Naive thymus-derived CD8-positive, alpha-beta T cell (primary cell): ENCODE measurements at places on chromosomes 6 and 20.

- no peak for DNase-seq
Observed at GRCh38 chr6:84773431-84774156, 9.2 kb upstream of the TBX18 start.

GRCh38 chr6:10597499-10598001, 76.4 kb downstream of the GCNT2 start:
- no peak for DNase-seq

DNA sequence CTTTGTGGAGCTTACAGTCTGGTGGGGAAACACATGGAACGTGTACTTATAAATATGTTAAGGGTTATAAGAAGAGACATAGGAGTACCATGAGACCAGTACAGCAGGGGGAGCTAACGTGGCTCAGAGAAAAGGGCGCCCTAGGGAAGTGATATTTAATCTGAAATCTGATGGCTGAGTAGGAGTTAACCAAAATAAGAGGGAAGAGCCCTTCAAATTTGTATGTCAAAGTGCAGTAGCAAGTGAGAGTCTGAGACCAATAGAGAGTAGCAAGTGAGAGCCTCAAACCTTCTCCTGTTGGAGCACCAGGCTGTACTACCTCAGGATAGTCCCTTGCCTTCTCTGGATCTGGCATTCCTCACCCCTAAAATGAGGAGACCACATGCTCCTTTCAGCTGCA, 6.1 kb upstream of the PKIG start:
- no peak for DNase-seq

- no peak for DNase-seq
Observed at GRCh38 chr20:41011551-41012067, 17.0 kb upstream of the TOP1 start.

DNA sequence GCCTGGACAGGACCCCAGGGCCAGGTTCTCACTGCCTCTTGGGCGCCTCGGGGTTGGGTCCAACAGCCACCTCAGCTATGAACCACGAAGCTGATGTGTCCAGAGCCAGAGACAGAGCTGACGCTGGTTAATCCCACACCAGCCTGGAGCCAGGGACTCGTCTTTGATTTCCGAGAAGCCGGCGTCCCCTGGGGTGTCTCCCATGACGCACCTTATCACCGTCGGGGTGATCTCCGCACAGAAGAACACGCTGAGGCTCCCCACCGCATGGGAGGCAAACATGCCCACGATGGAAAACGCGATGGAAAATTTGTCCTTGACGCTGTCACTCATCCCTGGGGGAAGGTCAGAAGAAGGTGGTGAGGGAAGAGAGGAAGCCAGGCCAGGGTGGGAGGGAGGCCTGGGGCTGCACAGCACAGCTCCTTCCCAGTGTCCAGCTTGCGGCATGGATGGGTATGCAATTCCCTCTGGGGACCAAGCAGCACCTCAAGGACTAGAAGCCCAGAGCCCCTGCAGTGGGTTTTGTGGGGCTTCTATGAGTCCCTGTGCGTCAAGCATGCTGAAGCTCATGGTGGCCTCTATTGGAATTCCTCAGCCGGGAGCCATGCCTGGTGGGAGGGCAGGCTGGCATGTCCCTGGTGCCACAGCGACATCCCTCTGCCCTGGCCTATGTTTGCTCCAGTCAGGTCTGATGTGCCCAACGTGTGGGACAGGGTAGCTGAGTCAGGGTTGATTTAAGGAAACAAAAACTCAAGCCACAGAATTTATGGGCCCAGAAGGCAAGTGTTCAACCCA, 25.1 kb downstream of the PSMG4 start:
- DNase-seq, result peak; percentile 31

- DNase-seq, result no peak
Observed at GRCh38 chr20:17874271-17875105, 94.1 kb downstream of the SNX5 start.

DNA sequence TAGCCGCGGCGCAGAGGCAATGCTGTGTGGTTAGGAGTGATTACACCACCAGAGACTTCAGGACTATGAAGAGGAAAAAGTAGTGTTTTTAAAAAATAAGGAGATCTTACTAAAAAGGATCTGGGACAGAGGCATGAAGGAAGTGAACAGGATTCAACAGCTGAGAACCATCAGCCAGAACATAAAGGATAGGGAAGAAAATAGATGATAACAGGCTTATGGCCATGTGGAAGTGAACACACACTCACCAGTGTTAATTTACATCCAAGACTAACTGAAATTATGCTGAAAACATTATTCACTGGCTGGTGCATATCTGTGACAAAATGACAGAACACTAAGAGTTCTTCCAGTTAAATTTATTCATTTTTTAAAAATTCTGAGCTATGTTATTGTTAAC, 47.5 kb upstream of the BCLAF1 start:
- DNase-seq, result no peak

- no peak for DNase-seq
Observed at GRCh38 chr6:125213939-125214338, 60.4 kb downstream of the TPD52L1 start.

- DNase-seq, result no peak
Observed at GRCh38 chr6:159533568-159533967, 159.5 kb downstream of the SOD2 start.

DNA sequence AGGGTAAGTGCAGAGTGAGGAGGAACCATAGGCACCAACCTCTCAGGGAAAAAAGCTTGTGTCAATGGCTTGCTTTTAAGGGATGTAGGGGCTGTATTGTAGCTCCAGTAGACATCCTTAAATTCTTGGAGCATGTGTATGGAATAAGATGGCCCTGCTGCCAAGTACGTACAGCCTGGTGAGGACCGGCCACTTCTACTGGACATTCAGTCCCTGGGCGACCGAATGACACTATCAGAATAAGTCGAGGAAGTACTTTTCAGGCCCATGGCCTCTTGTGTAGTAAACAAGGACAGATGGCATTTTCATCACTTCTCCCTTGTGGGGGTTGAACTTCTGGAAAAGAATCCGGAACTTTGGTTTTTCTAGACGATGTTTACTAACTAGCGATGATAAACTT, 32.8 kb downstream of the GFRA4 start:
- no peak for DNase-seq

DNA sequence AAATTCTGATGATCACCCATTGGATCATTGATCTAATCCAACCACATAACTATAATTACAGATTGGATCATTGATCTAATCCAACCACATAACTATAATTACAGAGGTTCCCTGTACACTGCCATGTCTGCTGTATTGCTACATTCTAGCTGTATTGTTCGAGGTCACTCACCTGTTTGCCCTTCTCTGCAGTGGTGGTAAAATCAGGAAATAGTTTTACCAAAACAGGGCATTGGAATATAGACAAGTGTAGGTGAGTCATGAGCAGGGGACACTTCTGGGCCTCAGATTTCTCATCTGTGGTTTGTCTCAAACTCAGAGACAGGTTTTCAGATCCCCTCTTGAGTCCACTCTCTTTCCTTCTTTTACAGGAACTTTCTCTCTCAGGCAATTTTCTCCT, 9.0 kb upstream of the AFDN start:
- DNase-seq, result no peak

- no peak for DNase-seq
Observed at GRCh38 chr6:13113981-13114593, 214.2 kb downstream of the TBC1D7 start.

DNA sequence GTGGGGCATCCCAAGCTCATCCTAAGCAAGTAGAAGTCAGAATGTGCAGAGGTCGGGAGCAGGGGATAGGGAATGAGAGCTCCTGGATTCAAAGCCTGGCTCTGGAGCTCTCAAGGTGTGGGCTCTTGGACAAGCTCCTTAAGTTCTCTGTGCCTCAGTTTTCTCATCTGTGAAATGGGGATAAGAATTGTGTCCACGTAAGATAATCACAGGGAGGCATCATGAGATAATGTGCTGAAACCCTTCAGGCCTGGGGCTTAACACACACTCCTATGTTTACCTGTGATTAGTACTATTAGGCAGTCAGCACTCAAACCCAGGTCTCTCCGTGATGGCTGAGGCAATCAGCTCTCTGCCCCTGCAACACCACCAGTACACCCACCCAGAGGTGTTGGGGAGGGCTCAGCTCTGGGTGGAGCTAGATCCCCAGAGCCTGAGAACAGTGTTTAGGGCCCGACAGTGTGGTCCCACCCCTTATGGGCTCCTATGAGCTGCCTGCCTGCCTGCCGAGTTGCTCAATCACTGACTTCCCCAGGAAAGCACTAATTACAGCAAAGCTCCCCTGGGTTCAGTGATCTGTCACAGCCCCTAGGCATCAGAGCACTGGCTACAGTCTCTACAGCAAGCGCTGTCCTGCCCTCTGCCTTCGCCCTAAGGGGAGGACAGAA, 6.3 kb upstream of the SIRPA start:
- DNase-seq, result no peak

GRCh38 chr6:31353384-31353945, 3.5 kb downstream of the HLA-B start:
- peak; percentile 7 for DNase-seq

- DNase-seq, result no peak
Observed at GRCh38 chr20:48774696-48775095, 53.1 kb downstream of the PREX1 start.

DNA sequence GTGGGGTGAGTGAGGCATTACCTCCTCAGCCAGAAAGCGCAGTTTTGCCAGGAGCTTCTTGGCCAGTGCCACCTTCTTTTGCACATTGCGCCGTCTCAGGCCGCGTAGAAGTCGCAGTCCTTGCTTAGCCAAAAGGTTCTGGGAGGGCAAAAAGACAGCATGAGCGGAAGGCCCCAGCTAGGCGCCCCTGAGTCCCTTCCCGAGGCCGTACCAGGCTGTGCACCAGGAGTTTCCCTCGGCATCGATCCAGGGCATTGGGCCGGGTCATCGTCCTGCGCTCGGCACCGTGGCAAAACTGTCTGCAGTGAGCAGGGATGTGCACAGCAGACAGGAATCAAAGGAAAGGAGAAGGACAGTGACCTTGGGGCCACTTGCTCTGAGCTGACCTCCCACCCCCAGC, 20.2 kb upstream of the SPAG4 start:
- DNase-seq, result no peak

GRCh38 chr6:15176816-15177370, 69.0 kb upstream of the JARID2 start:
- no peak for DNase-seq

DNA sequence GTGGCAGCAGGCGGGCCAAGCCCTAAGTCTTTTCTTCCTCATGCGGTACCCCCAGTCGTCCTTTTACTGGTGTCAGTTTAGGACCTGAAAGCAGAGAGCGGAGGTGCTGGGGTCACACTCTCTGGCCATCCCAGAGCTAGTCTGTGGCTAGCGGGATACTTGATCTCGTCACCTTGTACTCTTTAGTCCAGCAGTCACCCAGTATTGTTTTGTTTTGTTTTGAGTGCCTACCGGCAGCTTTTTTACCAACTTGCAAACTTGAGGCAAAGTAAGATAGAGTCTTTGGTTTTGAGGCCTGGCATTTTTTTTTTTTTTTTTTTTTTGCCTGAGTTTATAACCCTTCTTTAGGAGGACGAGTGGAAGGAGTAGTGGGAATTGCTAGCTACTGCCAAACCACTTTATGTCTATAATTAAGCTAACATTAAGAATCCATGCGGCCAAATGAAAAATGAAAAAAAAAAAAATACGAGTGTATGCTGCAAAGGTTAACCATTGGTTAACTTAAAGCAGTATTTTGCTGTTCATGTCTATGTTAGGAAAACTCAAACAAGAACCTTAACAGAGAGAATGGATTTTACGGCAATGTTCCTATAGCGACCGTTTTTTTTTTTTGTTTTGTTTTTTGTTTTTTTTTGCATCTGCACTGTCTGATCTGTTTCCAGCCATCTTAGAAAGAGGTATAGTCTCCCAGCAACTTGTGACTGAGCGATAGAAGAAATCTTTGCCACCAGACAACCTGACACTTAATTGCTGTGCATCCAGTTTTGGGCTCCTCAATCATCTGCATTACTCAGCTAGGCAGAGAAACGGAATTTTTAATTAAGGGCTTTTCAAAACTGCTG, 56.9 kb downstream of the FAM217A start:
- DNase-seq, result peak; percentile 38

- DNase-seq, result peak; percentile 83
Observed at GRCh38 chr6:37699138-37699766, 1.6 kb upstream of the MDGA1 start.

DNA sequence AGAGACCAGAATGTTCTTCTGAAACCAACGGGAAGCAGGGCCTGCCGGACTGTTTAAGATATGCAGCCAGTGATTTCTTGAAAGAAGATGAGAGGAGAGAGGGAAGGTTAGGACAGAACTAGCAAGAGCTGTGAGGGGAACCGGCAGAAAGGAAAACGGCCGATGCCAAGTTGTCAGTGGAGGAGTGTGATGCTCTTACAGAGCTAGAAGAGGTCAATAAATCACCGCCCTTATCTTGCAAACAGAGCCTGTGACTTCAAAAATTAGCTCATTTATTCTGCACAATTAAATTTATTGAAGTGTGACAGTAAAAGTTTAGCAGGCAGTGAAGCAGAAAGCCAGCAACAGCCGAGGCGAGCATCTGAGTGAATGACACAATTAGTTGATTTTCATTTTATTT, 509.5 kb upstream of the ID4 start:
- no peak for DNase-seq

GRCh38 chr20:2005359-2005758, 11.5 kb upstream of the PDYN start:
- no peak for DNase-seq

- DNase-seq, result no peak
Observed at GRCh38 chr6:110609101-110609500, 132.7 kb upstream of the SLC22A16 start.
